ENCODE measurements at places on chromosomes 7 and 10. TPM values are rescaled to one million over a fixed set of nuclear protein-coding genes. Genes with fewer than 3 reads are reported as not detected.

The ABCC2 gene
- 29.5 TPM for polyA plus RNA-seq

The VSTM4 gene
- not detected for polyA plus RNA-seq

The KNDC1 gene
- polyA plus RNA-seq: 0.37 TPM

The ITIH2 gene
- polyA plus RNA-seq: not detected

The TRIL gene
- polyA plus RNA-seq: 0.27 TPM

The AKR1C4 gene
- 2.2 TPM for polyA plus RNA-seq

The ELN gene
- polyA plus RNA-seq: 1.6 TPM

The SPDYE2 gene
- polyA plus RNA-seq: 0.04 TPM

DNA sequence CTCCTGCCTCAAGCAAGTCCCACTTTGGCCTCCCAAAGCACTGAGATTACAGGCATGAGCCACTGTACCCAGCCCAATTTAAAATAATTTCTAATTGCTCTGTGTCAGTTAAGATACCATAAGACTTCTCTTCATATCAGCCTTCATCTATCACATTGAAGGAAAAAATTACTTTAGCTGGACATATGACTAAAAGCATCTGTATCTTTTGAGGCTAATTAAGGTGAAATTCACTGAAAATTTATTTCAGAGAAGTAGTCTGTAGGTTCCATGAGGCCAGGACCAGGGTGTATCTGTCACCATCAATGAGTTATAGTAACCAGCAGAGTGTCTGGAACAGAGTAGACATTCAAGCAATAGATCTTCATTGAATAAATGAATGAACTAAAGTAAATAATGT lies 205.2 kb upstream of the PHYHIPL start:
- no peaks in the 10 kb centered on the region for H3K4me1 ChIP-seq
- H3K27ac ChIP-seq: no peak overlapping the region

- no peaks in the 10 kb centered on the region for H3K36me3 ChIP-seq
- no peak overlapping the region for H3K4me3 ChIP-seq
- no peaks in the 10 kb centered on the region for H3K27me3 ChIP-seq
- no peak overlapping the region for H3K27ac ChIP-seq
These were observed 1247.4 kb upstream of the SORCS1 start for GRCh38 chr10:108411894-108412293.

GRCh38 chr7:20474249-20474648 lies 141.2 kb upstream of the ABCB5 start:
- H3K27me3 ChIP-seq: no peaks in the 10 kb centered on the region
- no peak for DNase-seq
- H3K27ac ChIP-seq: no peak overlapping the region
- no peaks in the 10 kb centered on the region for H3K36me3 ChIP-seq
- H3K4me1 ChIP-seq: no peaks in the 10 kb centered on the region

- H3K4me3 ChIP-seq: peak within 1 kb of the TSS; percentile 50
- peak within 1 kb of the TSS; percentile 96 for H3K27ac ChIP-seq
- peak; percentile 81 for DNase-seq
- peaks cover 16% of the 10 kb centered on the region for H3K4me1 ChIP-seq
- H3K27me3 ChIP-seq: no peaks in the 10 kb centered on the region
- no peaks in the 10 kb centered on the region for H3K36me3 ChIP-seq
These were observed at the start of gene ITGB8 for GRCh38 chr7:20330239-20330927. Gene ITGB8, plus strand, starts transcription at chr7:20330900. Its CDS starts 907 bp downstream, at chr7:20331807.

- no peaks in the 10 kb centered on the region for H3K4me1 ChIP-seq
- peaks cover 16% of the 10 kb centered on the region for H3K27me3 ChIP-seq
- H3K4me3 ChIP-seq: no peak overlapping the region
- DNase-seq: no peak
- no peaks in the 10 kb centered on the region for H3K36me3 ChIP-seq
These were observed 32.6 kb upstream of the HSPB1 start for GRCh38 chr7:76269895-76270294.

DNA sequence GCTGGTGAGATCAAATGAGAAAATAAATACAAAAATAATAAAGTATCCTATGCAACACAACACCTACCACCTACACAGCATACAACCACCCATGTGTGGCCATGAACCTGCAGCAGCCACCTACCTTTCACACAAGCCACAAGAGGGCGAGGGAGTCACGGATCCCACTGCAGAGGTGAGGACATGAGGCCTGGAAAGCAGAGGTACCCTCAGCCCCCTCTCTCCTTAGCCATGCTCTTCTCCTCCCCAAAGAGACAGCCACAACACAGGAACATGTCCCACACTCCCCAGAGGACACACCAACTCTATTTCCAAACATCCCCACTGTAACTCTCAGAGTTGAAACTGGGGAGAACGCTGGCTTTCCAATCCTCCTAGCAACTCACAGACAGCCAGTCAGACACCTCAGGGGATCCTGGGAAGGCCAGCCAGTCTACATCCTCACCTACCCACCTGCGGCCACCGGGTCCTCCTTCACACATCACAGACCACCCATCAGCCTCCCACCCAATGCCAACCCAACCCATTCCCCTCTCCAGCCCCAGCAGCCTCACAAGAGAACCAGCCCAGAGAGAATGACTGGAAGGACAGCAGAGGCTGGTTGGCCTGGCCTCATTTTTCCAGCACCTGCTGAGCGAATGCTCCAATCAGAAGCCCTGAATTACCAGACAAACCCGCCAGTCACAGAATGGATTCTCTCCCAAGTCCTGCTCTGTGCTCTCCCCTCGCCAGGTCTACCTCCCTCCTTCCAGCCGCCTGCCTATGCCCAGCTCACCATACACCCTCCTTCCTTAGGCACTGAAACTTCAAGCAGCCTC lies 18.4 kb downstream of the DLG5 start:
- peak; percentile 36 for DNase-seq
- H3K4me1 ChIP-seq: no peaks in the 10 kb centered on the region
- peak overlapping the region; percentile 80 for H3K27ac ChIP-seq
- peaks cover 12% of the 10 kb centered on the region for H3K36me3 ChIP-seq
- no peak overlapping the region for H3K4me3 ChIP-seq
- H3K27me3 ChIP-seq: no peaks in the 10 kb centered on the region

- H3K27ac ChIP-seq: no peak overlapping the region
- H3K4me3 ChIP-seq: no peak overlapping the region
- H3K36me3 ChIP-seq: no peaks in the 10 kb centered on the region
- peaks cover 18% of the 10 kb centered on the region for H3K4me1 ChIP-seq
- H3K27me3 ChIP-seq: no peaks in the 10 kb centered on the region
These were observed 339.3 kb downstream of the PARD3 start for GRCh38 chr10:34475786-34476185.

DNA sequence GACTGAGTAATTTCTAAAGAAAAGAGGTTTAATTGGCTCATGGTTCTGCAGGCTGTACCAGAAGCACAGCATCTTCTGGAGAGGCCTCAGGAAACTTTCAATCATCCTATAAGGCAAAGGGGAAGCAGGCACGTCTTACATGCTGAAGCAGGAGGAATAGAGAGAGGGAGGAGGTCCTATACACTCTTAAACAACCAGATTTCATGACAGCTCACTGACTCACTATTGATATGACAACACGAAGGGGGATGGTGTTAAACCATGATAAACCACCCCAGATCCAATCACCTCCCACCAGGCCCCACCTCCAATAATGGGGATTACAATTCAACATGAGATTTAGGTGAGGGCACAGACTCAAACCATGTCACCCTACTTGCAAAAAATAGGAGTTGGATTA lies 201.5 kb downstream of the CDK14 start:
- no peaks in the 10 kb centered on the region for H3K36me3 ChIP-seq
- no peak overlapping the region for H3K4me3 ChIP-seq
- no peak overlapping the region for H3K27ac ChIP-seq
- DNase-seq: no peak
- H3K4me1 ChIP-seq: no peaks in the 10 kb centered on the region

GRCh38 chr10:78417425-78418370 lies 384.0 kb downstream of the RPS24 start:
- no peak overlapping the region for H3K4me3 ChIP-seq
- no peaks in the 10 kb centered on the region for H3K4me1 ChIP-seq
- no peaks in the 10 kb centered on the region for H3K27me3 ChIP-seq
- no peak overlapping the region for H3K27ac ChIP-seq

DNA sequence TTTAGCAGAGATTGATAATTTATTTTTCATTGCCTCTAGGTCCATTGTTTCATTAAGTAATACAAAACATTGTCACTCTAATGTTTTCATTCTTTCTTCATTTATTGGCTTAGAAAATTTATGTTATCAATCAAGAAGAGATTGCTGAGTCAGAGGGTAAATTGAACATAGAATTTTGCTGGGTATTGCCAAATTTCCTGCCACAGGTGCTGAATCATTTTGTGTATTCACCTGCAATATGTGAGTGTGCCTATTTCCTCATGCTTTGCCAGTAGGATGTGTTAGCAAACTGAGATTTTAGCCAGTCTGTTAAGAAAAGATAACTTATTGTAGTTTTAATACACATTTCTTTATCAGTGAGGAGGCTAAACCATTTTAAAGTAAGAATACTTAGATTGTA lies 38.0 kb downstream of the MARCHF5 start:
- no peaks in the 10 kb centered on the region for H3K4me1 ChIP-seq
- DNase-seq: no peak
- no peak overlapping the region for H3K27ac ChIP-seq

- no peaks in the 10 kb centered on the region for H3K36me3 ChIP-seq
- DNase-seq: peak; percentile 9
- H3K4me3 ChIP-seq: no peak within 1 kb of the TSS
- no peak within 1 kb of the TSS for H3K27ac ChIP-seq
- H3K27me3 ChIP-seq: peaks cover 6% of the 10 kb centered on the region
These were observed at the start of gene GPR85 for GRCh38 chr7:113086431-113086888. Gene GPR85, minus strand, starts transcription at chr7:113086827. Its CDS starts 2,106 bp downstream, at chr7:113084721.

DNA sequence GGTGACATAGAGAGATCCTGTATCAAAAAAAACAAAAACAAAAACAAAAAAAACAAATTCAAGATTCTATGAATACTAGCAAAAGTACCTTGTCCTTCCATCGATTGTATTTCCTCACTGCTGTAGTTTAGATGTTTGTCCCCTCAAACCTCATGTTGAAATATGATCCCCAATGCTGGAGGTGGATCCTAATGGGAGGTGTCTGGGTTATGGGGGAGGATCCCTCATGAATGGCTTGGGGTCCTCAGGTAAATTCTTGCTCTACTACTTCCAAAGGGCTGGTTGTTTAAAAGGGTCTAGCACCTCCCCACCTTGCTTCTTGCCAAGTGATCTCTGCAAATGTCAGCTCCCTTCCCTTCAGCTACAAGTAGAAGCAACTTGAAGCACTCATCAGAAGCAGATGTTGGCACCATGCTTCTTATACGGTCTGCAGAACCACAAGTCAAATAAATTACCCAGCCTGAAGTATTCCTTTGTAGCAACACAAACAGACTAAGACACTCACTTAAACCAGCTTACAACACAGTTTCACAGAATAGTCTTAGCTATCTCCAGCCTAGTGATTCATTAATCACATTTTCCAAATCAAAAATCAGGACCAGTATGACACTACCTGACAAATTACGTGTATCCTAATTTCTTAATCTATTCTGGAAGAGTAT lies 20.7 kb downstream of the ABI1 start:
- no peaks in the 10 kb centered on the region for H3K27me3 ChIP-seq
- H3K27ac ChIP-seq: no peak overlapping the region
- no peak for DNase-seq
- H3K36me3 ChIP-seq: no peaks in the 10 kb centered on the region
- no peak overlapping the region for H3K4me3 ChIP-seq

DNA sequence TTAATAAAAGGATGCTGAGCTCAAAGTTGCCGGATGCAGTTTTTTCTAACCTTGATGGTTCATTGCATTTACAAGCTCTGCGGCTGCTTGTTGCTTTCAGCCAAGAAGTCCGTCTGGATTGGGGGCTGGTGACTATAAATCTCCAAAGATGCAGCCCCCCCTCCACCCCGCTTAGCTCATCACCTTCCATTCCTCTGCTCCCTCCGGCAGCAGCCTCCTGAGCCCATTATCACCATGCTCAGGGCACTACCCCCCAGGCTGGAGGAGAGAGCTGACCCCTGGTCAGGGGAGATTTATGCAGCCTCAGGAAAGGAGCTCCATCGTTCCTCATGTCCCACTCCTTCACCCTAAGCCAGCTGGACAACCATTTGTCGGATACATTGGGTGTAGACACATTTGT lies 55.3 kb upstream of the ZRANB1 start:
- no peaks in the 10 kb centered on the region for H3K27me3 ChIP-seq
- no peaks in the 10 kb centered on the region for H3K36me3 ChIP-seq
- H3K27ac ChIP-seq: no peak overlapping the region
- DNase-seq: no peak

GRCh38 chr7:30906014-30906413 lies 5.6 kb upstream of the AQP1 start:
- no peak overlapping the region for H3K27ac ChIP-seq
- no peaks in the 10 kb centered on the region for H3K4me1 ChIP-seq
- H3K27me3 ChIP-seq: no peaks in the 10 kb centered on the region
- DNase-seq: peak; percentile 40

- DNase-seq: no peak
- H3K4me3 ChIP-seq: no peak overlapping the region
- H3K27ac ChIP-seq: no peak overlapping the region
- no peaks in the 10 kb centered on the region for H3K27me3 ChIP-seq
These were observed 37.2 kb downstream of the NKX2-3 start for GRCh38 chr10:99569961-99570360.

DNA sequence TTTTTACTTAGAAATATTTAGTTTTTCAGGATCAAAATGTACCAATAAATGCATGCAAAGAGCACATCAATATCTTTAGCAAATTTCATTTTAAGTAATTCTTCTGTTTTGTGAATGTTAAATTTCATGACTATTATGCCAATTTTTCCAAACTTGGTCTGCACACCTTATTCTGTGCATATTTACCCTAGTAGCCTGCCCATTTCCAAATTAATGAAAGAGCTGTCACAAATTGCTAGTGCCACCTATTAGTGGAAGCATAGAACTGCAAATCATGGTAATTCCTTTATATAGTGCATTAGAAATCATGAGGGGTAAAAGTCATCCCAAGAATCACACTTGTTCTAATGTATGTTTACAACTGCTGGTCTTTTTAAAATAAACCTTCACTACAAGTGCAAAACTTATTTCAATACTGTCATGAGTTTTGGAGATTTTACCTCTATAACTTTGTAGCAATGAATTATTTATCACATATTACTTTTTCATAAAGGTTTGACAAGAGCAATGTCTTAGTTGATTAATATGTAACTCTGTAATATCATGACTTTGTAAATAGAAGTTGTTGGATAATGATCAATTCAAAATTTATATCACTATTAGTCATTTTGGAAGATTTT lies 5.7 kb downstream of the SEMA3A start:
- H3K27ac ChIP-seq: no peak overlapping the region
- no peak for DNase-seq

DNA sequence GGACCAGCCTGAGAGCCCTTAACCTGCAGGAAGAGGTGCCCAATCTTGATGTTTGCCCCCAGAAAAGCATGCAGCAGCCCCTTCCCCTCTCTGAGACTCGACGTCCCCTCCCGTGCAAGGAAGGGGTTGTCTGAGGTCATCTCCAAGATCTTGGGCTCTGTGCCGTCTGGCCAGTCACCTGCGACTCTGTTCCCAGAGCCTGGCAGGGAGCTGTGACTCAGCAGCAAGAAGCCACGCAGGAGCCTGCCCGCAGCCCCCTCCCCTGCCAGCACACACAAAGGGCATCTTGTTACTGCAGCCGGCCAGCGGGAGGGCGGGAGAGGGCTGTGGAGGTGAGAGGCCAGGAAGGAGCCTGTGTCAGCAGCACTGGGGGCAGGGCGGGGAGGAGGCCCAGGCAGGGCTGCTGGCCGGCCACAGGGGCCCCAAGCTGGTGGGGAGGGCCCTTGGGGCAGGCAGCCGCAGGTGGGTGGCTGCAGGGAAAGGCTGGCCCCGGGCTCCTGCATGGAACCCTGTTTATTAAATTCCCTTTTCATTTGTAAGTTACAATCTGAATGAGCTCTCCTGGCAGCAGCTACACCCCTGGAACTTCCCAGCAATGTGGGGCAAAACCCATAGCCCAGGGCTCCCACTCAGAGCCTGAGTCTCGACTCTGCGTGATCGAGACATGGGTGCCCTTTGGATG lies 103.7 kb upstream of the ZMIZ1 start:
- peaks cover 18% of the 10 kb centered on the region for H3K4me1 ChIP-seq
- H3K27ac ChIP-seq: no peak overlapping the region
- H3K36me3 ChIP-seq: no peaks in the 10 kb centered on the region
